ENCODE measurements at places on chromosomes 7 and 10. TPM values are rescaled to one million over a fixed set of nuclear protein-coding genes. Genes with fewer than 3 reads are reported as not detected.

PIK3CG gene
- total RNA-seq, result 1.9 TPM

DENND2A gene
- total RNA-seq, result 31.7 TPM

VAX1 gene
- total RNA-seq, result not detected

CYP3A5 gene
- total RNA-seq, result 2.3 TPM

TRIM50 gene
- not detected for total RNA-seq

CABCOCO1 gene
- 2.0 TPM for total RNA-seq

WEE2 gene
- 0.45 TPM for total RNA-seq

HMX2 gene
- total RNA-seq, result not detected

TMEM130 gene
- total RNA-seq, result 7.6 TPM

INHBA gene
- 3.2 TPM for total RNA-seq

GPNMB gene
- 5.2 TPM for total RNA-seq

MMP21 gene
- total RNA-seq, result 0.09 TPM

CFTR gene
- total RNA-seq, result 5.3 TPM

GATA3 gene
- 0.09 TPM for total RNA-seq
